ENCODE measurements at places on chromosomes 13 and 19. TPM values are rescaled to one million over a fixed set of nuclear protein-coding genes. Genes with fewer than 3 reads are reported as not detected.

The ZNF536 gene
- not detected for total RNA-seq

GRCh38 chr19:40450664-40451063, 6.5 kb upstream of the SERTAD3 start:
- DNase-seq = no peak
- H3K4me1 ChIP-seq = no peaks in the 10 kb centered on the region
- no peaks in the 10 kb centered on the region for H3K27me3 ChIP-seq
- H3K36me3 ChIP-seq = no peaks in the 10 kb centered on the region

DNA sequence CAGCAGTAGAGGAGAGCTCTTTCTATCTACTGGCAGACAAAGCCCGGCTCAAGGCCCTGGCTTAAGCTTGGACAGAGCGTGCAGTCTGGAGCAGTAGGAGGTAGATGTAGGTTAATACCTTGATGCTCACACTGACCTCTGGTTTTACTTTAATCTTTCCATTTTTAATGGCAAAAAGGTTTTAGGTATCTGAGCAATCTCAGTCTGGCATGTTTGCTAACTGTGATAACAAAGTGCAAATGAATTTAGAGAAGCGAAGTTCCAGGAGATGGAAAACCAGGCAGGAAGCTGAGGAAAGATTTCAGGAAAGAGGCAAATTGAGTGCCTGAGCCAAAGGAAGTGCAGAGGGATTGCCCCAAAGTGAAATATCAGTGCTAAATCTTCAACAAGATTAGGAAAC, 356.6 kb downstream of the FOXO1 start:
- peaks cover 9% of the 10 kb centered on the region for H3K4me1 ChIP-seq
- no peak for DNase-seq
- H3K27me3 ChIP-seq = no peaks in the 10 kb centered on the region
- peaks cover 16% of the 10 kb centered on the region for H3K36me3 ChIP-seq

- peaks cover 20% of the 10 kb centered on the region for H3K4me1 ChIP-seq
- peaks cover 8% of the 10 kb centered on the region for H3K27me3 ChIP-seq
- peak overlapping the region; percentile 79 for H3K27ac ChIP-seq
- H3K36me3 ChIP-seq = peaks cover 12% of the 10 kb centered on the region
These were observed 99.4 kb upstream of the SERP2 start for GRCh38 chr13:44273991-44274770.

GRCh38 chr13:108752276-108752675, 122.9 kb downstream of the MYO16 start:
- no peak for DNase-seq
- H3K27ac ChIP-seq = no peak overlapping the region
- H3K36me3 ChIP-seq = no peaks in the 10 kb centered on the region
- no peak overlapping the region for H3K4me3 ChIP-seq
- H3K4me1 ChIP-seq = no peaks in the 10 kb centered on the region

GRCh38 chr13:78768950-78769349, 110.0 kb upstream of the OBI1 start:
- H3K27ac ChIP-seq = no peak overlapping the region
- H3K4me3 ChIP-seq = no peak overlapping the region
- no peak for DNase-seq
- peaks cover 2% of the 10 kb centered on the region for H3K27me3 ChIP-seq
- H3K36me3 ChIP-seq = no peaks in the 10 kb centered on the region
- H3K4me1 ChIP-seq = no peaks in the 10 kb centered on the region
